Heart left ventricle (tissue), 16 donors: ENCODE measurements at places on chromosomes 7 and 10.

DNA sequence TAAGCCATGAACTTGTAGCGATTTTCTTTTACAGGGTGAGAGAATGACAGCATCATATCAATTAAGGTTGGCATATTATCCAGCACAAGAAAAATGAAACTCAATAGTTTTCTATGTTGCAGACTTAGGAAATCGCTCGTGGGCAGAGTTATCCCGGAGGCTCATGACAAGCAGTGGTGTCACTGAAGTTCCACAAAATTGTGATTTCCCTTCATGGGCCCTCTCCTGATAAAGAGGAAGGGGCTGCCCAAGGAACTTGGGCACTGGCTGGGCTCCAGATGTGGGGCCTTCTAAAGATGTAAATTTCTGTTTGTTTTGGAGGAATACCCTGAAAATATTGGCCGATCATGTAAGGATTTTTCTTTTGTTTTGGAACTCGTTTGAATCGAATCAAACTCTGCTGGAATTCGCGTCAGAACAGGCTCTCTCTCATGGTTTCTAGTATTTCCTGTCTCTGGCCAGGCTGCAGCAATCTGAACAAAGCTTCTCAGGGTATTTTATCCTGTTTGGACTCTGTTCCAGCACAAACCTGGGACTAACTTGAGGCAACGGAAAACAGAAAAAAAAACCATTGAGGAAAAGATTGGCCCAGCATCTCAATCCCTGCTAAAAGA lies 340.6 kb upstream of the NRP1 start:
- no peak for DNase-seq

GRCh38 chr10:117408436-117409384 lies 33.5 kb upstream of the PDZD8 start:
- DNase-seq: no peak

GRCh38 chr10:45513551-45513950 lies 139.5 kb downstream of the ALOX5 start:
- no peak for DNase-seq

DNA sequence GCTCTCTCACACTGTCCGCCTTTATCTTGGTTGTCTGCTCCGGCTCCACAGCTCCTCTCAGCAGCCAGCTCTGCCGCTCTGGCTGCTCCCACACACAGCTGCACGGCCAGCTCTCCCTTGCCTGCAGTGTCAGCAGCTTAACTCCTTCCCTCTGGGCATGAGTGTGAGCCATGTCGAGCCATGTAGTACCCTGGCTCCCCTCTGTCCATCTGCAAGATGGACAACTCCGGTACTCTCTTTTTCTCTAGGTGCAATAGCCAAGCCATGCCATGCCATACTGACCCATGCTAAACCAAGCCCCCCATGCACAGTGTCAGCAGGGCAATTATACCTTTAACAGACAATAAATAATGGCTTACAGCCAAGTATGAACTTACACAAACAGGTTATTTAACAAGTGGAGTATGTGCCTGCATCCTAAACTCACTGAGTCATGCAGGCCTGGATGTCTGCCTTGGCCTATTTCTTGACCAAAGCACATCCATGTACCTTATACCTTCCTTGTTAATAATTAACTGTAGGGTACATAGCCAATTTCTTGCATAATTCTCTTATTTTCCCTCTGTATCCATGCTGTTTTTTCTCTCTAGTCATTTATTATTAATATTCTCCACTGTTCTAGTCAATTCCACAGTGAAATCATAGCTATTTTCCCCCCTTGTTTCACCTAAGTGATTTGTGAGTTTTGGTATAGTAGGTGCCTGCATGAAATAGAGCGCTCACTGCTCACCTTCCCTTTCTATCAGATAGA lies 170.9 kb downstream of the CDK14 start:
- peak; percentile 73 for DNase-seq

- DNase-seq: no peak
Observed at GRCh38 chr10:97017474-97017903, 168.3 kb downstream of the SLIT1 start.

DNA sequence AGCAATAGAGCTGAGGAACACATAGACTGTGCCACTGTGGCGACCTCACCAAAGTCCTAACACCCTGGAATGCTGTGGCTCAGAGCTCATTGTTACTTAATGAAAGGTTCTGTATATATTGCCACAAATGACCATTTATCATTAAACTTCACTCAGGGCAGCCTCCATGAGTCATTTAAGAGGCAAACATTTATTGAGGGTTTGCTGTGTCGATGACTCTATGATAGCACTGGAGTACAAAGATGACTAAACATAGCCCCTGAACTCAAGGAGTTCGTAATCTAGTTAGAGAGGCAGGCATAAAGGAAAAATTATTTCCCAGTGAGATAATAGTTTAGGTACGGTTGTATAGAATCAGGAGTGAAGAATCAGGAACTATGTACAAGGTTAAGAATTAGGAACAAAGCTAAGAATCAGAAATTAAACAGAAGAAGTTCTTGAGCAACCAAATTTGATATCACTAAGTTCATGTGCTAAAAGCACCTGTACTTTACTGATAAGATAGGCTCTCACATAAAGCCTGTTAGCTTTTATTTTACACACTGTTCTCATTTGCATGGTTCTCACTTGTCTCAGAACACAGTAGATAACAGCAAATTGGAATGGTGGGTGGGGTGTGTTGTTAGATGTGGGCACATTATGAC lies 7.9 kb downstream of the ENTPD7 start:
- no peak for DNase-seq

- DNase-seq: no peak
Observed at GRCh38 chr10:110534571-110534970, 32.9 kb upstream of the SMC3 start.

- DNase-seq: no peak
Observed at GRCh38 chr7:68429411-68430117, 1168.7 kb upstream of the AUTS2 start.

- DNase-seq: no peak
Observed at GRCh38 chr10:33136271-33136670, 178.2 kb upstream of the ITGB1 start.

DNA sequence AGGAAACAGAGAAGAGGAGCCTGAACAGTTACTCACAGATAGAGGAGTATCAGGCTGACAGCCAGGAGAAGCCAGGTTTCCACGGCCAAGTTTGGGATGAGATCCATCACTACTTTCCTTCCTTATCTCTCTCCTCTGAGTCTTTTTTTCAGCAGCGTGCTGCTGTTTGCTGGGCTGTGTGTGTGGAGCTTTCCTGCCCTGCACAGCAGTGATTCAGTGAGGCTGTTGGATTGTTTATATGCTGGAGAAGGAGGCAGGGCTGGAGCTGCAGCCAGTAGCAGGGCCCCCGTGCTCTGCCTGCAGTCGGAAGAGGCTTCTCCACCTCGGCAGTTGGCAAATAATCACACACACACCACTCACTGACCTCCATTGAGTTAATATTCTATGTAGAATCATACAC lies at the start of gene CYP3A7:
Gene CYP3A7 (minus strand): TSS at position 210 of the 400 bp plus-strand sequence. CDS start 103 bp downstream, at position 107.
- no peak for DNase-seq

- DNase-seq: no peak
Observed at GRCh38 chr10:113425541-113425951, 127.3 kb upstream of the HABP2 start.

- DNase-seq: no peak
Observed at GRCh38 chr7:101186844-101187428, 6.8 kb upstream of the NAT16 start.

DNA sequence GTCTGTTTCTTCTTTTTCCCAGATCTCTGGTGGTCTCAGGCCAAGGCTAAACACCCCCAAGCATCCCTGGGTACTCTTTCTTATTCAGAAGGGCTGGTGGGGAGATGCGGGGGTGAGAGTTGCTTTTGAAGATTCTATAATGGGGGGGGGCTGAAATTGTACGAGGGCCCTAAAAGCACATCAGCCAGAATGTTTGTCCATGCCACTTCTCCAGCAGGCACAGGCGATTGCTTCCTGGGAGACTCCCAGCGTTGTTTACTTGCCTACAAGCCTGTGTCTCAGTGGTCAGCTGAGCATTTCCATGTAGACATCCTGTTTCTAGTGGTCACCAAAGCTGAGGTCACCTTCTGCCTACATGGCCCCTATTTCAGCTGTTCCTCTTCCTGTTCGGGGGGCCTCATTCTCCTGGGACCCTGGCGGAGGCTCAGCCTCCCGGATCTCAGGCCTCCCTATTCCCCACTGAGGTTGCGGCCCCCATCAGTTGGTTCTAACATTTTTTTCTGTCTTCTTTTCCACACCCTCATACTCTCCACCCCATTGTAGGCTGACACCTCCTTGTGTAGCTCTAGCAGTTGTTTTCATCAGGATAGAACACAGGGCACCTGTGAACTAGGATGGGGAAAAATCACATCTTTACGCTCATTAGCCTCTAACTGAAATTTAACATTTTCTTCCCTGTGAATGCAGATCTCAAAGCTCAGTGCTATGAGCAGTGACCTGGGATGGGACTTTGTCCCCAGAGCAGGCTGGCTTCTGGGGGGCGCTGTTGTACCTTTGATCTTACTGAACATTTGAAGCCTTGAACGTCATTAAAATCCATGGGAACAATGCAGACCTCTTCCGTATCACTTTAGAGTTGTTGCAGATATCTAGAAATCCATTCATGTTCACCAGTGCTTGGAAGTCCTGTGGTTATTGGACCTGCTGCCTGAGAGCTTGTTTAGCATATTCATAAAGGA lies 286.5 kb downstream of the GLRX3 start:
- no peak for DNase-seq

GRCh38 chr10:73406846-73407245 lies 7.0 kb downstream of the ANXA7 start:
- DNase-seq: no peak

- DNase-seq: peak; percentile 47
Observed at GRCh38 chr7:92614660-92615174, 24.5 kb upstream of the FAM133B start.

DNA sequence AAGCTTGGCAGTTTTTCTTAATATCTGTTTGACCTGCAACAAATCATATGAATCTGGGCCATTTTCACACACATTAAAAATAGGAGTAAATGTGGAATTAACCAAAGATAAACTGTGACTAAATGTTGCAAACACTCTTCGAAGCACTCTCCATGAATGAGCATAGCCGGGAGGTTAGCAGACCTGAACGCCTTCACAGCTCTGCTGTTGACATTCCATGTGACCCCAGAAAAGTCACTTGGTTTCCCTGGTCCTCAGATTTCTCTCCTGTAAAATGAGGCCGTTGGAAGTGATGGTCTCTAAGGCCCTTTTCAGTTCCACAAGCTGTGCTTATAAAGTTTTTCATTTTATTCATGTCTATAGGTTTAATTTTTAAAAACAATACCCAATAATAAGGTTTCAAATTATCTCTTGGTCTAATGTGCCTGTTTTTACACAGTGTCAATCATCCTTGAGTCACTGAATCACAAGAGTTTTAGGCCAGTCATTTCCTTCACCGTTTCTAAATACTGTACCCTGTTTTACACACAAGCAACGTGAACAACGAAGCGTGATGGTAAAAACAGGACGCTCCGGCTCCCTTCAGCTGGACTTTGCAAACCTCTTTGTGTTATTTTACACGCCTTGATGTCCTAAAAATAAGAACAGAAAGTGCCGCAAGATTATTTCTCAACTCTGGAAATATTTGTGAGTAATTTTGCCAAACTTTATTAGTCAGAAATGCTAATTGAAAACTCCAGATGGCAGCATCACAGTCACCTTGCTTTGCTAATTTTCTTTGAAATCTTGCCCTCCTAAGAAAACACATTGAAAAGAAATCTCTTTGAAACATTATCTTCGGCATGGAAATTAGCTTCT lies 38.6 kb upstream of the MET start:
- DNase-seq: no peak

GRCh38 chr7:31873816-31874597 lies 187.0 kb downstream of the PPP1R17 start:
- no peak for DNase-seq

GRCh38 chr7:70316745-70317144 lies 718.5 kb downstream of the AUTS2 start:
- DNase-seq: no peak

DNA sequence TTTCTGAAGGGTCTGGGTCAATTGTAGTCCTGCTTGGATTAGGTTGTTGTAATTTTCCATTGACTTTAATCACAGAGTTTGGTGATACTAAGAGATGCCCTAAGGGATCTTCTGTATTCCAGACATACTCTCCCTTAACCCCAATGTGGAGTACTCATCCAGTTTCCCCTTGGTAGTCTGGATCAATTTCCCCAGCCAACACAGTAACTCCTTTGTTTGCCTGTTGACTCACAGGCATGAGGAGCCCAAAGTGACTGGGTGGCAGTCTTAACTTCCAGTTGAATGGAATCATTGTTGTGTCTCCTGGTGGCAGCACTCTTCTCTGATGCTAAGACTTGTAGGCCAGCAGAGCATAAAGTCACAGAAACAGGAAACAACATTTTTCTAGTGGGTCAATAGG lies 41.5 kb upstream of the PIK3CG start:
- DNase-seq: no peak

GRCh38 chr10:124748953-124749645 lies 4.9 kb upstream of the FAM53B start:
- no peak for DNase-seq

DNA sequence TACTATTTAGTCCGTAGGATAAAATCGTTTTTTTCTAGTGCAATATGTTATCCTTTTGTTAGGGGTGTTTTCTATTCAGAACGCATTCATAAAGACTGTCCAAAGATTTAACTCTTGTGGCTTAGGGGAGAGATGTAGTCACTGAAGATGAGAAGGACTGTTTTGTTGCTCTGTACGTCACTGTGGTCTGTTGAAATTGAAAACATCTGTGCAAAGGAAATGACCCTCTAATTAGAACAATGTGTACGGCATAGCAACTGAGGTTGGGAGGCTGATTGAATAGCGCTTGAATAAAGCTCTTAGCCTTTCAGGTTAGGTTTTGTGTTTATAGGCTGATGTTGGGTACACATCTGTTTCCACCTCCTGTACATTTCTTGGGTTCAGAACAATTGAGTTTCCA lies 453.4 kb upstream of the AKR1E2 start:
- DNase-seq: no peak

DNA sequence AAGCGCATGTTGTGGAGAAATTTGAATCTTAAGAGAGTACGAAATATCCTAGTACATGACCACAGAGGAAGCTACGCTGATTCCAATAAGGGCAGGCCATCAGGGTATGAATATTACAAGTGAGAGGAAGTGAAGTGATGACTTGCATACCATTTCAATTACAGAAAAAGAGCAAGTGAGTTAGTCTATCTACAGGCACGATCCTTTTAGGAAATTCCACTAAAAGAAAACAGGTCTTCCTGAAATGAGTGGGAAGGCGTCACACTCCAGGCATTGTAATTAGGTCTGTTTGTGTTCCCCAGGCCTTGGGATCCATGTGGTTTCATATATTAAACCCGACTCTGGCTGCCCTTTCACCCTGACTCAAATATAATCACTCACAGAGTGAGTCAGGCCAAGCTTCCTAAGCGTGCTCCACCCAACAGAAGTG lies 152.5 kb downstream of the SEMA3A start:
- DNase-seq: no peak

GRCh38 chr10:58733436-58733835 lies 220.8 kb downstream of the BICC1 start:
- DNase-seq: no peak

DNA sequence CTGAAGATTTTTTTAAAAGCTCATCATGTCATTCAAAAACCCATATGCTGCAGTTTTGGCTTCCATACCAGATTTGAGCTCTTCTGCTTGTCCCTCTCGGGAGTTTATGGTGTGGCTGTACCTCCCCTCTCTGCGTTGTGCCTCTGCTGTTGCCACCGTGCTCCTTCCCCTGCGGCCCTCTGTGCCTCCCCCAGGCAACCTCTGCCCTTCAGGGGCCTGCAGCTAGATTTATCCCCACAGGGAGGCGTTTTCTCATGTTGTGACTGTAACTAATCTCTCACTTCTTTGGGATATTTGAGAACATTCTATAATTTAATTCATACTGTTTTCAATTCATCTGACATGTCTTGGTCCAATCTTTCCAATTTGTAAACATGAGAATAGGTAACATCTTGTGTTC lies 52.7 kb downstream of the TASOR2 start:
- DNase-seq: no peak
